ENCODE measurements at places on chromosomes 12 and 14.

GRCh38 chr12:100672075-100672592, 98.7 kb downstream of the GAS2L3 start:
- DNase-seq = peak; percentile 5

GRCh38 chr14:50380455-50380854, 16.2 kb downstream of the CDKL1 start:
- no peak for DNase-seq

DNA sequence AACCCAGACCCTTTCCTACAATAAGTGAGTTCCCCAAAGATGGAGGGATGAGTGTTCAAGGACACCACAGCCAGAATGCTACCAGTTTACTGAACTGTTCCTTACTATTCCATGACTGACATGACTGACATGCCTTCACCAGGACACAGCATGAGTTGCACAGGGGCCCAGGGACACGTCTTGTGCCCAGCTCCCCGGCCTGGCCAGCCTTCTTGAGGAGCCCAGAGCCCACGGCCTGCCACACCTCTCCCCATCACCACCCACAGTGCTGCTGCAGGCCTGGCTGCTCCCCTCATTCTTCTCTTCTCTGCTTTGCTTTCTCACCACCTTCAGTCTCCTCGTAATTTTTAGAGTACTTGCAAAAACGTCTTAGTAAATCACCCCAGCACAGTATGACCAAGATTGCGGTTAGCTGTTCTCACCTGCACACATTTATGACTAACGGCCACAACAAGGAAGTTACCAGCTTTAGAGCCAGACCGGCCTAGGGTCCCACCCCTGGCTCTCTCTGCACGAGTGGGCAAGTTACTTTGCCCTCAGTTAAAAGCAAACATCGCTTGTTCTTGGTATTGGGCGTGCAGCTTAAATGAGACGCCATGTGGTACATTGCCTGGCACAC, 18.5 kb downstream of the PPP2R5E start:
- no peak for DNase-seq

- DNase-seq = no peak
Measured at GRCh38 chr14:58738189-58738836, 100.6 kb downstream of the DACT1 start.

DNA sequence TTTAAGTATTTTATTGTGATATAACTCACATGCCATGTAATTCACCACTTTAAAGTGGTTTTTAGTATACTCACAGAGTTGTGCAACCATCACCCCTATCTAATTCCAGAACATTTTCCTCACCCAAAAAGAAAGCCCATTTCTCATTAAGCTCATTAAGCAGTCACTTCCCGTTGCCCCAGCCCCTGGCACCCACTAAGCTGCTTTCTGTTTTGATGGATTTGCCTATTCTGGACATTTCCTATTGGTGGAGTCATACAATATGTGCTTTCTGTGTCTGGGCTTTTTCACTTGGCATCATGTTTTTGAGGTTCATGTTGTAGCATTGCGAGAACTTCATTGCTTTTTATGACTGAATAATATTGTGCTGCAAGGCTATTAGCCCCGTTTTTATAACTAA, 66.0 kb downstream of the ARL6IP4 start:
- no peak for DNase-seq

GRCh38 chr14:104967386-104968152, 10.6 kb downstream of the AHNAK2 start:
- DNase-seq = no peak

DNA sequence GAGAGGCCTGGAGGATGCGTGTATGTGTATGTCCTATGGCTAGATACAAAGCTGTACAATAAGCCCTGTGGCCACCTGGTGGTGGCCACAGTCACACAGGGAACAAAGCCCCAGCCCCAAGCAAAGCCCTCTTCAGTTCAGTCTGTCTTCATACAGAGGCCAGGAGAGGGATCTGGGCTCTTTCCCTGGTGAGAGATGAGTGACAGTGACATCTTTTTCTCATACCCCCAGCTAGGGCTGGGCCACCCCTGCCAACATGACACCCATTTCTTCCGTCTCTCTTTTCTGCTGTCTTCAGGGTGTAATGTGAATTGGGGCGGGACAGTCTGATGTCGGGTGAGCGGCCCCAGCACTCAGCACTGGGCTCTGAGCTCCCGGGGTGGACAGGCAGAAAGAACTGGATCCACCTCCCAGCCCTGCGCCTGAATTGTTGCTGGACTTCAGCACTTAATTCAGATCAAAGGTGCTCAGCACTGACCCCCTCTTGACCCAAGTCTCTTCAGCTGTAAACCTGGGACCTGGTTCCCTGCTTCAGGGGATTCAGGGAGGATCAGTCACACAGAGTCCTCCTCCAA, 59.8 kb downstream of the SERPINA3 start:
- no peak for DNase-seq

- no peak for DNase-seq
Measured at GRCh38 chr12:25811656-25812126, 146.8 kb upstream of the RASSF8 start.

DNA sequence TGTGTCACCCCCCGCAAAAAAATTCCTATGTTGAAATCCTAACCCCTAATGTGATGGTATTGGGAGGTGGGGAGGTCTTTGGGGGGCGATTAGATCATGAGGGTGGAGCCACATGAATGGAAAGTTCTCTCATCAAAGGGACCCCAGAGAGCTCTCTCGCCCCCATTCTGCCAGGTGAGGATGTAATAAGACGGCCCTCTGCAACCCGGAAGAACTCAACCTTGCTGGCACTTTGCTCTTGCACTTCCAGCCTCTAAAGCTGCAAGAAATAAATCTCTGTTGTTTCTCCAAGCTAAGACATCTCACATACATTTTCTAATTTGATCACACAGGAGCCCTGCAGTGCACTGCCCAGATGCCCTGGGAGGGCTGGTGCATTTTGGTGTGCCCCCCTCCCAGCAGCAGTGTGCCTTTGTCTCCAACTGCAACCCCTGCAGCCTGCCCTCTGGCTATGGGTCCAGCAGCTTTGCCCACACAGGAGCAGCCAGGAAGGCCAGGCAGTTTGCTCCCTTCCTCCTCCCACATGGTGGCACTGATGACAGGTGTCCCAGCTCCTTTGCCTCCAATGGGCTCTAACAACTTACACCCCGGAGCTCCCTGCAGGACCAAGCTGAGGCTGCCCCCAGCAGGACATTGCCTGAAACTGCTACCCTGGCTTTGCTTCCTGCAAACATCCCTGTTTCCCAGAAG, 59.3 kb downstream of the C14orf132 start:
- DNase-seq = no peak

DNA sequence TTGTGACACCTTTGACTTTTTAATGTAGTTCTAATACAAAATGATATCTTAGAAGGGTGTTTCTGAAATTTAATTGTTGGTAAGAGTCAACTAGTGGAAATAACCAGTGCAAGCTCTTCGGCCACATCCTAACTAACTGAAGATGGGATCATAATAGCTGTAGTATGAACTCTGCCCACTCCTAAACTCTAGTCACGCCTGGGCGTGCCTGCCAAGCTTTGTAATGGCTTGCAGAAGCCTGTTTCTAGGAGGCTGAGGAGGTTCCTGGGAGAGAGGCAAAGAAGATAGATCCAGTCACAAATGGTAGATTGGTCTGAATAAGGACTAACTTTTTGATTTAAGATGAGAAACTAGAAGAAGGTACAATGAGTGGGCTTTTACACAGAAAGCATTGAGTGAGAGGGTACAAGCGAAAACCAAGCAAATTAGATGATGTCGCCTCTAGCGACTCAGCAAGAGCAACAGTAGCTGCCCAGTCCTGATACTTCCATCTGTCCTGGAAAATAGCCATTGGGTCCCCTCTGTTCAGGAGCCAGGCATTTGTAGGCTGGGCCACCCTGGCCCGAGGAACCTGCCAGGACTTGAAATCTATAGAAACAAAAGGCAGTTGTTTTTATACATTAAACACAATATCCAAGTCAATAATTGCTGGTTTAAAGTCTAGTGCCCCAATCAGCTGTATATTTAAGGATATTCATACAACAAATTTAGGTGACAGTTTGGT, 148.8 kb downstream of the SLC38A4 start:
- no peak for DNase-seq

- no peak for DNase-seq
Measured at GRCh38 chr12:79648881-79649280, 41.9 kb downstream of the PAWR start.

- DNase-seq = no peak
Measured at GRCh38 chr12:111467092-111467856, 61.6 kb downstream of the SH2B3 start.

GRCh38 chr14:99790978-99791376, 2.2 kb upstream of the EML1 start:
- no peak for DNase-seq

- DNase-seq = no peak
Measured at GRCh38 chr14:29085546-29085945, 319.0 kb downstream of the FOXG1 start.

DNA sequence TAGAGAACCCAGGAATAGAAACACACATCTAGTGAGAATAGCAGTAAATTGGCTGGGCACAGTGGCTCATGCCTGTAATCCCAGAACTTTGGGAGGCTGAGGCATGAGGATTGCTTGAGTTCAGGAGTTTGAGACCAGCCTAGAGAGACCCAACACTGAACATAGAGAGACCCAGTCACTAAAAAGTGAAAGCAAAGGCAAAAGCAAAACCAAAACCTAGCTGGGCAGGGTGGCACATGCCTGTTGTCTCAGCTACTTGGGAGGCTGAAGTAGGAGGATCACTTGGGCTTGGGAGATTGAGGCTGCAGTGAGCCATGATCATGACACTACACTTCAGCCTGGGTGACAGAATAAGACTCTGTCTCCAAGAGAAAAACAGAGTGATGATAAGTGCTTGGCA, 37.5 kb upstream of the MIS18BP1 start:
- DNase-seq = no peak

GRCh38 chr12:129404556-129404955, 499.3 kb downstream of the TMEM132D start:
- no peak for DNase-seq

DNA sequence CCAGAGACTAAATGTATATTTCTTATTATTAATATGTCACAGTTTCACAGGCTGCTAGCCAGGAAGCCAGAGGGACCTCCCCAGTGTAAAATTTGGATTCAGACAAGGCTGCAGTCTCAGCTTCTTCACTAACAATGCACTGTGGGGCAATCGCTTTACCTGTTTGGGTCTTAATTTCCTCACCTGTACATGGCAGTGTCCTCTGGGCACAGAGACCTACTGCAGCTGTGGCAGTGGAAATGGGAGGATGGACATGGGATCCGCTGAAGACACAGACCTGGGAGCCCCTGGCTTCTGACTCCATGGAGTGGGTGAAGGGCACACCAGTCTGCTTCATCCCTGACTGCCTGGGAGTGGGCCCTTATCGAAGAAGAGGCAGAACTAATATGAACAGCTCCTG, 6.9 kb upstream of the SERPINA5 start:
- DNase-seq = no peak

- DNase-seq = no peak
Measured at GRCh38 chr14:100086361-100086760, 21.1 kb downstream of the EVL start.

DNA sequence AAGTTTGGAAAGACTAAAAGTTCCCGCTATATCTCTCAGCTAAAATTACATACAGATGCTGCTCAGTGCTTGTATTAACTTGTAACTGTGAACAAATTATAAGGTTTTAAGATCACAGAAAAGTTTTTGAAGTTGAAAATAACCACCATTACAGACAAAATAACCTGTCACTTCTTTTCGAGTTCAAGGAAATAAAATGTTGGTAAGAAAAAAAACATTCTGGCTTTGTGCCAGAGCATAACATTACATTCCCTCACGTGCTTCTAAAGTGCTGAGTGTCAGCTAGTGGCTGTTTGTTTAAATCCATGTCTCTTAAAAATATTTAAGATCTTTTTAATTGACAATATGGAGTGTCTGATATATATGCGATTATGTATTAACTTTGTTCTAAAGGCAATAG, 27.2 kb upstream of the ADAMTS20 start:
- DNase-seq = no peak

GRCh38 chr12:74490390-74491064, 47.1 kb upstream of the ATXN7L3B start:
- DNase-seq = no peak

- no peak for DNase-seq
Measured at GRCh38 chr14:104697892-104698583, 8.6 kb downstream of the INF2 start.

DNA sequence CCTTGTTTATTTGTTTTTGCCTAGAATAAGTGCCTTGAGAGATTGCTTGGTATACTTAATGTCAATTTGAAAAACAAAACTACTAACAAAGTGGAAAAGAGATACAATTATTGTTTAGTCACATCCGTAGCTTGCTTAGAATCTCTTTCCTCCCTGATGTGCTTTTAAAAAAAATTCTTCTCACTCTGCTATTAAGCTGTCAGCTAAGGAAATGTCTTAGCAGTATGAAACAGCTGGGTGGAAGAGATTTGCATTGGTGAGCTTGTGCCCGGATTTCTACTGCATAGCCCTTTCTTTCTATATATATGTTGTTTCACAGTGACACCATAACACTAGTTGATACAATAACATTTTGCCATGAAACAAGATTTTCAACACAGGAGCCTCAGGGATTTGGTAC, 229.4 kb upstream of the RGS6 start:
- no peak for DNase-seq

DNA sequence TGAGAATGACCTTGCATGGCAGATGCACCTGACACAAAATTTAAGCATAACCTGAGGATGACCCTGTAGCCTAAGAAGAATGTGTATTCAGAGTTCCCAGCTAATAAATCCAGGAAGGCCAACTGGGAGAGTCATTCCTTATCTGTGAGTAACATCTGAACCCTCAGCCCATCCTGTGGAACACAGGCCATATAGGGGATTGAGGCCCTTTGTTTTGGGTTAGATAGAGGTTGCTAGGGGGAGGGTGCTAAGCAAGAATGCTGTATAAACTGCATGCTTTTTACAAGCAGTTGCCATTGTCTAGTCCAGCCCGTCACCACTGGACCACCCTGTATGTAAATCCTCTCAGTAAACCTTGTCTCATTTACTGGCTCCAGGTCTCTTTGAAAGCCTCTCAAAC, 77.0 kb downstream of the BICD1 start:
- DNase-seq = no peak

DNA sequence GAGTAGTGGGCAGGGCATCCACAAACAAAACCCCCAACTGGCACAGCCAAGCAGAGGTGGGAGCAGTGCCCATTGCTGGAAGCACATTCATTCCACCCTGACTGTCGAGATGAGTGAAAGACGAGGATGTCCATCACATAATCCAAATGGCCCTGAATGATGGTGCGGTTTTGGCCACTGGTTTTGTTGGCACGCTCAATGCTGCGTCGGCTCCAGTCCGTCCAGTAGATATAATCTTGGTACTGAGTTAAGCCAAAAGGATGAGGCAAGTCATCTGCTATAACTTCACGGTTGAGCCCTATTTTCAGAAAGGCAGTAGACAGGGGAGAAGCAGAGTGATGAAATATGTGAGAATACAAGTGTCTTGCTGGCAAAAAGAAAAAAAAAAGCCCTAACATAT, 88.1 kb downstream of the BCL2L14 start:
- no peak for DNase-seq

DNA sequence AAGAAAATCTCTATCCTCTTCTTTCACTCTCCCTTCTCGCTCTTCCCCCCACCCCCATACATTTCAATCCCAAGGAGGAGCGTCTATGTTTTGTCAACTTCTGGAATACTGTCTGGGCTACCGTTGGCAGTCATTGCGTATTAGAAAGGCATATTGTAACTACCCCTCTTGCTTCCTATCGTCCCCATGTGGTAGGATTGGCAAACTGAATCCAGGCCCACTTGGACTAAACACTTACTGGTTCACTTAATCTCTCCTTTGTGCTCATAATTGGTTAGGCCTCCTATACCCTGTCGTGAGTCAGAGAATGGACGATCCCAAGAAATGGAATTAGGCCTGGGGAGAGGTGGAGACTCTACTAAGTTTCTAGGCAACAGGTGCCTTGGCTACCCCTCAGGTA, 68.8 kb upstream of the SLC8A3 start:
- DNase-seq = no peak

All from activated T-cell treated with anti-CD3 and anti-CD28 coated beads for 1 hour (primary cell).